Stimulated activated CD4-positive, alpha-beta T cell treated with anti-CD3 and anti-CD28 coated beads, TNF-alpha, amount 100 ng/mL, for 1 hour (primary cell): ENCODE measurements at places on chromosomes 7 and 10.
A peak's percentile ranks its signal among the peaks of the same experiment; 100 is the strongest.

- no peak for DNase-seq
Measured at GRCh38 chr7:3965794-3966395, 664.8 kb downstream of the SDK1 start.

GRCh38 chr10:7121154-7121797 is 289.6 kb downstream of the SFMBT2 start:
- DNase-seq = peak; percentile 26

GRCh38 chr7:91898240-91898992 is 17.9 kb upstream of the MTERF1 start:
- DNase-seq = no peak

- DNase-seq = no peak
Measured at GRCh38 chr10:50480054-50481007, 143.4 kb downstream of the SGMS1 start.

GRCh38 chr7:120939345-120939744 is 11.2 kb upstream of the ING3 start:
- no peak for DNase-seq

- DNase-seq = no peak
Measured at GRCh38 chr7:74625446-74625845, 32.1 kb upstream of the GTF2I start.

DNA sequence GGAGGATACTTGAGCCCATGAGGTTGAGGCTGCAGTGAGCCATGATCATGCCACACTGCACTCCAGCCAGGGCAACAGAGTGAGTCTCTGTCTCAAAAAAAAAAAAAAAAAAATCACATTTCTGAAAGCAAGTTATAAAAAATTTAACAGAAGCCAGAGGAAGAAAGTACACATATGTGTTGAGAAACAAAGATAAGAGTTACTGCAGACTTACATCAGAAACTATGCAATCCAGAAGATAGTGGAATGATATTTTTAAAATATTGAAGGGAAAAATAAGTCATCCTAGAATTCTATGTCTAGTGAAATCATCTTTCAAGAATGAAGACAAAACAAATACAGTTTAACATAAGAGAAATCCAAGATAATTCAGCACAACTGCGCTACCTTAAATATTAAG is 46.9 kb downstream of the ZNF518A start:
- DNase-seq = no peak

- DNase-seq = no peak
Measured at GRCh38 chr10:5449823-5450222, 37.5 kb downstream of the NET1 start.

DNA sequence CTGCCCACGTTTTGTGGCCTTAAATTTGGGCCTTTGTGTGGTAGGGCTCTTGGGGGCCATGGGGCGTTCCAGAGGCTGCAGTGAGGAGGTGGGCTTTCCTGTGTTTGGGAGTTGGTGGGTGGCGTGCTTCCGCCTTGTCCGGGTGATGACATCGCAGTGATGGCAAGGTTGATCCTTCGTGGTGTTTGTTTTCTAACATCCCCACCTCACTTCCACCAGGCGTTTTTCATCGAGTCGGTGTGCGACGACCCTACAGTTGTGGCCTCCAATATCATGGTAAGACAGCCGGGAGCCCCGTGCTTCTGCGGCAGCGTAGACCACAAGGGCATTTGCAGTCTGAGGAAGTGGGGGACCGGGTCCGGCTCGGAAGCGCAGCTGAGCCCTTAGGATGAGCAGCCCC is 14.2 kb downstream of the PFKFB3 start:
- DNase-seq = no peak

GRCh38 chr7:96823274-96823673 is 113.6 kb upstream of the SEM1 start:
- no peak for DNase-seq

- DNase-seq = no peak
Measured at GRCh38 chr7:138992052-138992531, 10.9 kb upstream of the KIAA1549 start.

- DNase-seq = no peak
Measured at GRCh38 chr7:130732980-130733930, 752 bp downstream of the KLF14 start.

DNA sequence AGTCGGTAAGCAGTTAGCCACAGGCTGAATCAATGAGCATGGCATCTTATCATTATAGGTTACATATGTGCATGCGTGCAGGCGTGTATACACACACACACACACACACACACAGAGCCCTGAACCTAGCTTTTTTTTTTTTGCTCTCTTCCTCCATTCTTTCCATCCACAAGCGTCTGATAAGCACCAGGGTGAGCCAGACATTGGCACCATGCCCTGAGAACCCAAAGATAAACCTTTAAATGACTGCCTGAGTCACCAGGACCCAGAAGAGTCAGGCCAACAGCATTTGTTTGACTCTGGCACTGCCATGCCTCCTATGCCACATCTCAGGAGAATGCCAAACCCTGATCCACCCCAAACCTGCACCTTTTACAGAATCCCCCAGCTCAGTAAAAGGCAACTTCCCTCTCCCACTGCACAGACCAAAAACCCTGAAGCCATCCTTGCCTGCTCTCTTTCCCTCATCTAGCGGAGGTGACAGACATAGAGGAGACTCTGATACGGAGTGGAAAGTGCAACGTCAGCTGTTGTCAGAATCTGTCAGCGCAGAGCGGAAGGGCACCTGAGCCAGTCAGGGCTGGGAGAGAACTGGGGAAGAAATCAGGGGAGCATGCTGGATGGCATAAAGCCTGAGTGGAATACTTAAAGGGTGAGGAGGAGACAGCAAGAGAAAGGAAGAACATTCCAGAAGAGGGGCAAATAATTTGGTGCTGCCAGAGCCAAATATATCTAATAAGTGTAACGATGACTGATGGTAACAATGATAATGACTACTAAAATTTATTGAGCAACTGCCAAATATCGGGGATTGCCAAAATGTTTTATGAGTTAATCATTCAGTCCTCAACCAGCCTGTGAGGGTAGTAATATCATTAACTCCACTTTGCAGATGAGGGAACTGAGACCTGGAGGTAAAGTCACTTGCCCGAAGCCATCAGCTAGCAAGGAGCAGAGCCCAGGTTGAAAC is 3.2 kb downstream of the PARP12 start:
- peak; percentile 17 for DNase-seq
